ENCODE measurements at places on chromosomes 2 and 18.

DNA sequence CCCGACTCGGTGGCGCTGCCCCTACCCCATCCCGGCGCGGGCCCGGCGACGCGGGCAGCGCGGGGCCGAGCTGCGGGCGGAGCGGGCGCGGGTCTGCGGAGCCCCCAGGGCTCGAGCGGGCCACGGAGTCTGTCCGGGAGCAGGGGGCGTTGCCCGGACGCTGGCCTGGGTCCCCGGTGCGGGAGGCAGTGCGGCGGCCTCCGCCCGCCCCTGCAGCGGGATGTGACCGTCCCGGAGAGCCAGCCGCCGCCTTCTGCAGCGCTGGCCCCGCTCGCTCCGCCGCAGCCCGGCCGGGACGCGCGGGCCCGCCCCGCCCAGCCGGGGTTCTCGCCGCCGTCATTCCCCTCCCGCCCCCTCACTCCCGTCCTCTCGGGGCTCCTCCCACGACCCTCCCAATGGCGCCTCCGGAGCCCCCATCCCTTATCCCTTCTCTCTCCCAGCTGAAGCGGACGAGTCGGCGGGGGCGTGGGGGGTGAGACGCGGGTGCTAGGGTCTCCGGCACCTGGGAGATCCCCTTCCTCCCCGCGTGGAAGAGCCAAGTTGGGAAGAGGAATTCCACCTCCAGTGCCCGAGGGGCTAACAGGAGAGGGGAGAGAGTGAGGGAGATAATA, at the start of gene FNDC4:
Gene FNDC4 (minus strand): TSS at position 257 of the 611 bp plus-strand sequence. CDS start 521 bp downstream, outside the sequence.
- H3K27ac ChIP-seq, result no peak within 1 kb of the TSS
- DNase-seq, result peak; percentile 18
- H3K4me1 ChIP-seq, result peaks cover 13% of the 10 kb centered on the region
- H3K4me3 ChIP-seq, result peak within 1 kb of the TSS; percentile 61
- no peaks in the 10 kb centered on the region for H3K36me3 ChIP-seq
- peaks cover 54% of the 10 kb centered on the region for H3K27me3 ChIP-seq

DNA sequence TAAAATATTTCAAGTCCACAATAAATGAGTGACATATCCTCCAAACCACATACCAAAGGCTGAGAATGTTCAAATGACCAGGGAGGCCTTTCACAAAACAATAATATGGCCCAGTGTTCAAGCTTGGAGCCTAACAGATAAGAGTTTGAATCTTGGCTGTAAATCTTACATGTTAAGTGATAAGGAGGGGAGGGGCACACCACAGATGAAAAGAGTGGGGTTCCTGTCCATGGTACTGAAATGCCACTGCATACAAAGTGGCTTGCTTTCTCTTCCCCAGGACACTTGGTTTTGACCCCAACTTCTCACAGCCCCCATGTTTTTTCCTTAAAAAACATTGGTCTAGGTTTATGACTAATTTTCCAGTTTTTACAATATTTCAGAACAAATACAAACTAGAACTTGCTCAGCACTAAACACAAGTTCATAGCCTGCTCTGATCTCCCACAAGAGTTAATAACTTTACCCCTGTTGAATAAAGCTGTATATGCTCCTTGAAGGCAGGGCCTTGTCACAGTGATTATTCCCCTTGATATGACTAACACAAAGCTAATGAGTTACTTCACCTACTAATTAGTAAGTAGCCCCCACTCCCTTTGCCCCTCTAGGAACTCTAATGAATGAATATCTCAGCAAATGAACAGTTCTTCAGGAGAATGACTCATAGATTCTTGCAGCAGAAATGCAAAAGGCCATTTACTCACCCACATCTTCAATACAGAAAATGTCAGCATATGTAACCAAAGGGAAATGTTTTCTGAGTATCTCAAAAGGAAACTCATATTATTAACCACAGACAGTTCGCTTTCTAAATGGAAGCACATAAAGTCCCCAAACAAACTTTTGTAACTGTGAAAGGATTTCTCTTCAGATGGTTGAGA, 142.2 kb downstream of the SATB2 start:
- H3K27me3 ChIP-seq, result no peaks in the 10 kb centered on the region
- no peaks in the 10 kb centered on the region for H3K4me1 ChIP-seq
- no peak overlapping the region for H3K4me3 ChIP-seq
- no peak for DNase-seq
- H3K36me3 ChIP-seq, result no peaks in the 10 kb centered on the region
- H3K27ac ChIP-seq, result no peak overlapping the region

DNA sequence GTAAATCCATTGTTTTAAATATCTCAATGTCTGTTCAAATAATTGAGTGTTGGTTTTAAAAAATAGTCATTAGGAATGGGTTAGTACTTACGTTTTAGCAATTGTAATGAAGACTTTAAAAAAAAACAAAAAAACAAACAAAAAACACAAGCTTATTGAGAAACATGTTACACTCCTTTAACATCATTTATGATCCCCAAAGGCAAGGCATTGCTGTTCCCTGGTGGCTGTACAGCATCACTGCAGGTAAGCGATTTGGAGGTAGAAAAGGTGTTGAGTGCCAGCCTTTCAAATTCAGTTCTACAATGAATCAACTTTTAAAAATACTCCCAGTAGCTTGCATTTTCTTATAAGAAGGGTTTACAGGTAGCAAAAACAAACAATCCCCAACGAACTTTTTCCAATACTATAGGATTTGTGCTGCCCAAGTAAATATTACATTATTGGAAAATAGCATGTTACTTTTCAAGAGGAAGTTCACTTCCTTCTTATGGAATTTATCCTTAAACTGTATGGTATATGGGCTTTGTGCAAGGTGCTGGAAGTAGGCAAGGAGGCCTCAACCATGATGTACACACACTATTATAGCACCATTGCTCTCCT, 27.5 kb downstream of the CNRIP1 start:
- no peak overlapping the region for H3K27ac ChIP-seq
- DNase-seq, result no peak
- peaks cover 30% of the 10 kb centered on the region for H3K27me3 ChIP-seq
- H3K4me1 ChIP-seq, result no peaks in the 10 kb centered on the region
- no peaks in the 10 kb centered on the region for H3K36me3 ChIP-seq

DNA sequence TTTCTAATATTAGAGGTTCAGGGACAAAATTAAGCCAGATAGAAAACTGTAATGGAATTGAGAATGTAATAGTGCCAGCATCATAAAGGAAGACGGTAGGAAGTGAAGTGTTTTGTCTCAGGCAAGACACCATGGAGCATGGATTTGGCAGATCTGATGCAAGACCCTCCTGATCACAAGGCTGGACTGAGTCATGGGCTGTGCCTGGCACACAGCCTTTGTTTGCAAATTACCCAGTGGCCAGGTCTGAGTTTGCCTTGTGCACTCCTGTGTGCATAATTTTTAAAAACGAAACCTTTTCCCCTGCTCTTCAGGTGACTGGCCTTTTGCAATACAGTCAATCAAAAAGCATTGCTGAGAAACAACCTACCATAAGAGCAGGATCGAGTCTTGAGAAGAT, 2.0 kb upstream of the UPP2 start:
- H3K4me3 ChIP-seq, result no peak overlapping the region
- H3K36me3 ChIP-seq, result no peaks in the 10 kb centered on the region
- H3K27ac ChIP-seq, result no peak overlapping the region
- H3K27me3 ChIP-seq, result no peaks in the 10 kb centered on the region
- DNase-seq, result no peak

DNA sequence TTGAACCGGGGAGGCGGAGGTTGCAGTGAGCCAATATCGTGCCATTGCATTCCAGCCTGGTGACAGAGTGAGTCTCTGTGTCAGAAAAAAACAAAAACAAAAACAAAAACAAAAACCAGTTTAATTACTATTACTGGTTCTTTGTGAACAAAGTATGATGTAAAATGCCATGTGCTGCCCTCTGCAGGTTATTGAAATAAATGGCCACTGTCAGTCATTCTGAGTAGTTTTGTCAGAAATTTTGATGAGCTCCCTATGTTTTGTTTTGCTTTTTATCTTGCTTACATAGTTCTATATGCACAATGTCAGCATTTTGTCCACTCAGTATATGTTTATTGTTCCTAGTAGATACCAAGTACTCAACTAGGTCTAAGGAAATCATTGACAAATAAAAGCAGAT, 423.6 kb upstream of the CHST9 start:
- H3K27ac ChIP-seq, result no peak overlapping the region
- no peak overlapping the region for H3K4me3 ChIP-seq
- H3K36me3 ChIP-seq, result no peaks in the 10 kb centered on the region

DNA sequence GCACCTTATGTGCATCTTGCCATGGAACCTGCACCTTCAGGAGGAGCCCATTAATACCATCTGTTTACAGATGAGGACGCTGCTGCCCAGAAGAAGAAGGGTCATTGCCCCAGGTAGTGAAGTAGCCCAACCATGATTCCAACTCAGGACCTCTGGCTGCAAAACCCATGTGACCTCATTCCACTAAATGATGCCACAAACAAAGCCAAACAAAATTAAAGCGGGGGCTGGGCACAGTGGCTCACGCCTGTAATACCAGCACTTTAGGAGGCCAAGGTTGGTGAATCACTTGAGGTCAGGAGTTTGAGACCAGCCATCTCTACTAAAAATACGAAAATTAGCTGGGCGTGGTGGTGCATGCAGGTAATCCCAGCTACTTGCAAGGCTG, 202.1 kb downstream of the EIPR1 start:
- no peaks in the 10 kb centered on the region for H3K4me1 ChIP-seq
- H3K27ac ChIP-seq, result no peak overlapping the region
- no peak overlapping the region for H3K4me3 ChIP-seq
- no peaks in the 10 kb centered on the region for H3K27me3 ChIP-seq

GRCh38 chr2:24515335-24515734, 24.3 kb downstream of the NCOA1 start:
- H3K4me1 ChIP-seq, result peaks cover 36% of the 10 kb centered on the region
- no peaks in the 10 kb centered on the region for H3K36me3 ChIP-seq
- no peaks in the 10 kb centered on the region for H3K27me3 ChIP-seq
- no peak for DNase-seq
- H3K4me3 ChIP-seq, result no peak overlapping the region

Measured in T-helper 2 cell treated with Interferon-gamma antibody and Interleukin-4, amounts not matched to agents 5 μg/mL and 100 μg/mL, for 36 hours (primary cell).